ENCODE measurements at places on chromosomes 1 and 21. TPM values are rescaled to one million over a fixed set of nuclear protein-coding genes. Genes with fewer than 3 reads are reported as not detected.
A peak's percentile ranks its signal among the peaks of the same experiment; 100 is the strongest.

DNA sequence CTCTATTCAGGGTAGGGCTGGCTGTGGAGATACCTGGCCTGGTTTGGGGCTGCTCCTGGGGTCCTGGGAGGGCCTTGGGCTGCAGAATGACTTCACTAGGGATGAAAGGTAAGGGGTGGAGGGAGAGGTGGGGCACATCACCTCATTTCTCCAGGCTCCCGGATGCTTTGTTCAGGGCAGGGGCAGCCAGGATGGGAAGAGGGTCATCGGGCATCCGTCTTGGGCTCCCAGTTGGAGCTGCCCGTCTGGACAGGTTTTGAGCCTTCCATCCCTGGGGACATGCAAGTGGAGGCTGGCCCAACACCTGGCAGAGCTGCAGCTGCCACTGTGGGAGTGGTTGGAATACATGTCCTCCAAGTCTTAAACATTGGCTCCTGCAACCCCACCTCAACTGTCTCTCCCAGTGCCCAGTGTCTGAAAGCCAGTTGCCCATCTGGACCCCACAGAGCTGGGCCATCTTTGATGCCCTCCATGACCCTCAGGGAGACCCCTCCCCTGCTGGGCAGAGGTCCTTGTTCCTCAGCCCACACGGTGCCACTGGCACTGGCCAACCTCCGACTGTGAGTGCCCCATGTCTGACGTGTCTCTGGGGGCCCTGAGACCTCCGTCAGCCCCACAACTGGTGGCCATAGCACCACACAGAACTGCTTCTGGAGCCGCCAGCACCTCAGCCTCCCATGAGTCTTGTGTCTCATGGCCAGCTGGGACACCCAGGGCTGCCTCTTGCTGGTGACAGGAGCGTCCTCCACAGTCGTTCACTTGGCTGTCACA is 52.8 kb downstream of the TRIM11 start:
- H3K4me1 ChIP-seq: no peaks in the 10 kb centered on the region
- no peaks in the 10 kb centered on the region for H3K36me3 ChIP-seq
- H3K27me3 ChIP-seq: no peaks in the 10 kb centered on the region
- H3K27ac ChIP-seq: no peak overlapping the region

DNA sequence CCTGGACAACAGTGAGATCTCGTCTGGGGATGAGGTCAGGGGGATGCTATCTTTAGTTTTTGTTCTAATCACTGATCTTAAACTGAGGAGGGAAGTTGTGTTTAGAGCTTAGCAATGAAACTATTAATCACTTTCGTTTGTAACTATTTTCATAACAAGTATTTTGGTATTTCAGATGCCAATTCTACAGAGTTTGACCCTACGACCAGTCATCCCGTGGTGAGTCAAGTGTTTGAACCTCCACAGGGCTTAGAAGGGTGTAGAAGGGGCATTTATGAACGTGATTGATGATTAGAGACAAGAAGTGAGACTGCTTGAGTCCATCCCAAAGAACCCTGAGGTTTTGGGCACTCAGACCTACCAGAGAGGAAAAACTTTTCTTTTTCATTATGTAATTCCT is 15.6 kb downstream of the SLFNL1 start:
- no peaks in the 10 kb centered on the region for H3K27me3 ChIP-seq
- no peak for DNase-seq
- H3K4me3 ChIP-seq: no peak overlapping the region
- no peak overlapping the region for H3K27ac ChIP-seq
- peaks cover 47% of the 10 kb centered on the region for H3K36me3 ChIP-seq
- peaks cover 14% of the 10 kb centered on the region for H3K4me1 ChIP-seq

GRCh38 chr1:87250336-87250735 is 78.3 kb upstream of the LMO4 start:
- no peaks in the 10 kb centered on the region for H3K36me3 ChIP-seq
- no peak overlapping the region for H3K27ac ChIP-seq
- no peak for DNase-seq

GRCh38 chr1:230113593-230114236 is 46.7 kb downstream of the GALNT2 start:
- peaks cover 25% of the 10 kb centered on the region for H3K4me1 ChIP-seq
- H3K27me3 ChIP-seq: no peaks in the 10 kb centered on the region
- H3K27ac ChIP-seq: peak overlapping the region; percentile 75
- DNase-seq: peak; percentile 99
- H3K36me3 ChIP-seq: peaks cover 1% of the 10 kb centered on the region

GRCh38 chr1:205505791-205506190 is 1.3 kb downstream of the CDK18 start:
- H3K36me3 ChIP-seq: no peaks in the 10 kb centered on the region
- peaks cover 2% of the 10 kb centered on the region for H3K4me1 ChIP-seq
- H3K27me3 ChIP-seq: peaks cover 66% of the 10 kb centered on the region
- no peak overlapping the region for H3K4me3 ChIP-seq
- H3K27ac ChIP-seq: no peak overlapping the region

DNA sequence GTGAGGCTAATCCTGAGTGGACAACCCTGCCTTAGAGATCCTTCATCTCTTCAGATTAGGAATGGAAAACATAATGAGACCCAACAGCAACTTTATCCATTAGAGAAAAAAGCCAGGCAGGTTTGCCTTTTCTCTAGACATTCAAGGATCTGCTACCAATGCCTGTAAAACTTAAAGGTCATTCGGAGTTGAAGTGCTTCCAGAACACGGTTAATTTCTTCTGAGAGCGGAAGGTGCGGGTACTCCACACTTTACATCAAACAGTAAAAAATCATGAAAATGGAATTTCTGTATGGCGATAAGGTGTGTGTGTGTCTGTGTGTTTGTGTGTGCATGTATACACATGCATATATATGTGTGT is 65.2 kb upstream of the PRKACB start:
- no peak for DNase-seq
- peak overlapping the region; percentile 85 for H3K27ac ChIP-seq
- peak overlapping the region; percentile 93 for H3K4me3 ChIP-seq
- H3K4me1 ChIP-seq: no peaks in the 10 kb centered on the region
- H3K36me3 ChIP-seq: no peaks in the 10 kb centered on the region

DYNLT5 gene
- polyA plus RNA-seq: 0.12 TPM

DNA sequence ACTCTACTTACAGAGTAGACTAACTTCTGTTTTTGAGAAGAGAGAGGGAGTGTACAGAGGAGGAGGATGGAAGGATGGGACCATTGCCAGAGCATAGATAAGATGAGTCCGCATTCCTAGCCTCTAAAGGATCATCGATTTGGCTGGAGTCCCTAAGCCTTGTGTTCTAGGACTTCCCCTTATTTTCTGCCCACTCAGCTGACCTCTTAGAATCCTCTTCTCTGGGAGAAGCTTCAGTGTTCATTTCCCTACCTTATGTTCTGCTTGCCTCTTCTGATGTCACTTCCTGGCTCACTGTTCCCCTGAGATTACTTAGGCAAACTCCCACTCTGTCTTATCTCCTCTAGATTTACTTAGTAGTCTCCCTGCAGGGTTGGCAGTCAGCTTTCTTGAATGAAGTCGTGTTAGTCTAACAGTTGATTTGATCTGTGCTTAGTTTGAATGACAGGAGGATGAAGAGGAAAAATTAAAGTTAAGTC is 156.7 kb downstream of the SYT2 start:
- H3K4me1 ChIP-seq: peaks cover 1% of the 10 kb centered on the region
- no peak overlapping the region for H3K27ac ChIP-seq
- peak; percentile 67 for DNase-seq
- H3K4me3 ChIP-seq: no peak overlapping the region

DNA sequence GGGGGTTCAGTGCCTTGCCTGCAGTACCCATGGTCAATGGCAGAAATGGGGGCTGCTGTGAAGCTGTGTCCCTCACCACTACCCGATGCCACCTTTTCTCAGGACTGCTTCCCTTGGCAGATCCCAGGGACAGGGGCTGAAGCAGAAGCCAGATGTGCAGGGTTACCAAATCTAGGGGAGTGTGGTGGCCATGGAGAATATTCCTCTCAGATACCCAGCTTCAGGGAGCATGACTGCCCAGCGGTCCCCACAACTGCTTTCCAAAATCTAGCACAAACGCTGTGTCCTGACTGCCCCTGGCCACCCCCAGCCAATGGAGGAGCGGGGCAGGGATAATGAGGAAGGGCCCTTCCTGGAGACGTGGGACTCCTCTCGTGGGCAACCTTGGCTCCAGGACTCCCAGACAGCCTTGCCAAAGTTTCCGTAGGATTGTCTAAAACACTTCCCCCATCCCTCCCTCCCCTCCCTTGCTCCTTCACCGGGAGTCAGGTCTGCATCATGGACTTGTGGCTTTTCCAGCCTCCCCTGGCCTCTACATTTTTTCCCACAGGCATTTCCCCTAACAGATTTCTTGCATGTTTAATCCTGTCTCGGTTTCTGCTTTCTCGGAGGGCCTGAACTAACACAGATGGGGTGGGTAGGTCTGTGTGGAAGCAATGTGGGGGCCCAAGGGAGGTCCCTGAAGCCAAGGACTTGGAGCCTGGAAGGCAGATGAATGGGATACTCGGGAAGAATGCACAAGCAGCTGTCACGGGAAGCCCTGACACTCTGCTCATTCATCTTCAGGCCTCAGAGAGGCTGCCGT is 80.5 kb downstream of the OMA1 start:
- no peak for DNase-seq
- no peak overlapping the region for H3K4me3 ChIP-seq
- H3K27ac ChIP-seq: no peak overlapping the region
- H3K4me1 ChIP-seq: no peaks in the 10 kb centered on the region
- H3K36me3 ChIP-seq: no peaks in the 10 kb centered on the region

DNA sequence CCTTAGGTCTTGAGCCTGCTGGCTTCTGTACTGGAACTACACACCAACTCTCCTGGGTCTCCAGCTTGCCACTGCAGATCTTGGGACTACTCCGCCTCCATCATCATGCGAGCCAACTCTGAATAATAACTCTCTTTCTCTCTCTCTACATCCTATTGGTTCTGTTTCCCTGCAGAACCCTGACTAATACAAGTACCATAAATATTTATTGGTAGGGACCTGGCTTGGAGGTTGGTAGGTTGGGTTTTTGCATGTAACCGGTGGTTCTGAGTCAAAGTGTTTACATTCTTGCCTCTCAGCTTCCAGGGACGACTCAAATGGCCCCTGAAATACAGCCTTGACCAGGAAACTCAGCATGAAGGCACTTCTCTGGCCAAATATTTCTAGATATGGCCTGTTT is 110.4 kb downstream of the KCND3 start:
- no peak overlapping the region for H3K4me3 ChIP-seq
- peaks cover 15% of the 10 kb centered on the region for H3K4me1 ChIP-seq
- peaks cover 9% of the 10 kb centered on the region for H3K27me3 ChIP-seq
- peak overlapping the region; percentile 71 for H3K27ac ChIP-seq
- H3K36me3 ChIP-seq: no peaks in the 10 kb centered on the region
- DNase-seq: peak; percentile 74

GRCh38 chr1:54813485-54814125 is 12.5 kb upstream of the TTC22 start:
- no peak for DNase-seq
- no peak overlapping the region for H3K4me3 ChIP-seq
- no peaks in the 10 kb centered on the region for H3K4me1 ChIP-seq
- H3K27ac ChIP-seq: no peak overlapping the region
- H3K36me3 ChIP-seq: no peaks in the 10 kb centered on the region

GRCh38 chr1:238177351-238177750 is 286.6 kb upstream of the ZP4 start:
- no peak overlapping the region for H3K4me3 ChIP-seq
- no peaks in the 10 kb centered on the region for H3K4me1 ChIP-seq
- no peaks in the 10 kb centered on the region for H3K36me3 ChIP-seq
- no peak overlapping the region for H3K27ac ChIP-seq

- DNase-seq: peak; percentile 84
- no peak overlapping the region for H3K4me3 ChIP-seq
- peaks cover 5% of the 10 kb centered on the region for H3K4me1 ChIP-seq
- no peaks in the 10 kb centered on the region for H3K36me3 ChIP-seq
- H3K27me3 ChIP-seq: peaks cover 3% of the 10 kb centered on the region
Observed at GRCh38 chr1:215192306-215192705, 109.8 kb downstream of the KCNK2 start.

DNA sequence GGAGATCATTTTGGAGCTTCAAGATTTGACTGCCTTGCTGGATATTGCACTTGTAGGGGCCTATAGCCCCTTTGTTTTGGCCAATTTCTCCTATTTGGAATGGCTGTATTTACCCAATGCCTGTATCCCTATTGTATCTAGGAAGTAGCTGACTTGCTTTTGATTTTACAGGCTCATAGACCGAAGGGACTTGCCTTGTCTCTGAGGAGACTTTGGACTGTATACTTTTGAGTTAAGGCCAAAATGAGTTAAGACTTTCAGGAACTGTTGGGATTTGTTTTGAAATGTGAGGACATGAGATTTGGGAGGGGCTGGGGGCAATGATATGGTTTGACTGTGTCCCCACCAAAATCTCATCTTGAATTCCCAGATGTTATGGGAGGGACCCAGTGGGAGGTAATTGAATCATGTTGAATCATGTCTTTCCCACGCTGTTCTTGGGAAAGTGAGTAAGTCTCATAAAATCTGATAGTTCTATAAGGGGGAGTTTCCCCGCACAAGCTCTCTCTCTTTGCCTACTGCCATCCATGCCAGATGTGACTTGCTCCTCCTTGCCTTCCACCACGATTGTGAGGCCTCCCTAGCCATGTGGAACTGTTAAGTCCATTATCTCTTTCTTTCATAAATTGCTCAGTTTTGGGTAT is 276.1 kb downstream of the LMX1A start:
- no peaks in the 10 kb centered on the region for H3K36me3 ChIP-seq
- no peaks in the 10 kb centered on the region for H3K4me1 ChIP-seq
- no peaks in the 10 kb centered on the region for H3K27me3 ChIP-seq
- H3K27ac ChIP-seq: no peak overlapping the region
- no peak for DNase-seq
- H3K4me3 ChIP-seq: no peak overlapping the region

MROH9 gene
- polyA plus RNA-seq: not detected

DNA sequence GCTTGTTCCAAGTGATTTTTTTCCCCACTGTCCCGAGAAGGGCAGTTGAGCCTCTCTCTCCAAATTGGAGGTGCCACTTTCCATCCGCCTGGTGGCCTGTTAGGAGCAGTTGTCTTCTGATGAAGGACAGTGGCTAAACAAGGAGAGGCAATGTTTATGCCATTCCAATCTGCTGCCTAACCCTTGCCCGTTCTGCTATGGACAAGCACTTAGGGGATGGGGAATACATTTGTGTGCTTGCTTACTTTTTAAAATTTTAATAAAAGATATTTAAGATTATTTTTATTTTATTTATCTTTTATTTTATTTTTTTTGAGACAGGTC is 12.0 kb downstream of the COQ8A start:
- H3K36me3 ChIP-seq: no peaks in the 10 kb centered on the region
- H3K4me3 ChIP-seq: no peak overlapping the region
- H3K27me3 ChIP-seq: no peaks in the 10 kb centered on the region
- DNase-seq: no peak
- H3K27ac ChIP-seq: no peak overlapping the region

Measured in IMR-90 (cell line).